Stimulated activated CD8-positive, alpha-beta memory T cell treated with anti-CD3 and anti-CD28 coated beads, Interleukin-7, amount 100 ng/mL, for 1 hour (primary cell): ENCODE measurements at places on chromosomes 11 and 22.

GRCh38 chr11:45454917-45455401, 168.8 kb upstream of the SYT13 start:
- no peak for DNase-seq

DNA sequence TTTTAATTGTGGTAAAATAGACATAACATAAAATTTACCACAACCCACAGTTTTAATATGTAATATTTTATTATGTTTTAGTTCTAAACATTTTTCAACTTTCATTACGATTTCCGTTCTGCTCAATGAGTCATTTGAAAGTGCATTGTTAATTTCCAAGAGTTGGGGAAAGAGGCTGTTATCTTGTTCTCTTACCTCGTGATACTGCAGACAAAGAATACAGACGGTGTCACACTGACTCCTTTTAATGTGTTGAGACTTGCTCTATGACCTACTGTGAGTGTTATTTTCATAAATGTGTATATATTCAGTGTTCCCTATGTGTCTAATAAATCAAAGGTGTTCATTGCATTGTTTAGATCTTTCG, 10.8 kb upstream of the RAC2 start:
- DNase-seq: no peak

DNA sequence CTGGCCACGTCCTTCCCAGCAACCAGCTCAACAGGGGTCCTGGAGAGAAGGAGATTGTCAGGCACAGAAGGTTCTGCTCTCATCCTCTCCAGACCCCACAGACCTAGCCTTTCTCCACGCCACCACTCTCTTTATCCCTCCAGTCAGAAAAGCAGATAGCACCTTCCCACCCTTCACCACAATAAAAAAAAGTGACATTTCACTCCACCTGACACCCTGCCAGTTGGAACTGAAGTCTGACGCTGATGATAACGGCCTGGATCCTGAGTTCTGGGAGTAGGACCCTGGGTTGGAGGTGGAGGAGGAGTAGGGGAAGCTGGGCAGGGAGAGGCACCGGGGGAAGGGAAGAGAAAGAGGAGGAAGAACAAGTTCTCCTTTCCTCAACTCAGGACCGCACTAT, 127.5 kb upstream of the ANO1 start:
- no peak for DNase-seq

DNA sequence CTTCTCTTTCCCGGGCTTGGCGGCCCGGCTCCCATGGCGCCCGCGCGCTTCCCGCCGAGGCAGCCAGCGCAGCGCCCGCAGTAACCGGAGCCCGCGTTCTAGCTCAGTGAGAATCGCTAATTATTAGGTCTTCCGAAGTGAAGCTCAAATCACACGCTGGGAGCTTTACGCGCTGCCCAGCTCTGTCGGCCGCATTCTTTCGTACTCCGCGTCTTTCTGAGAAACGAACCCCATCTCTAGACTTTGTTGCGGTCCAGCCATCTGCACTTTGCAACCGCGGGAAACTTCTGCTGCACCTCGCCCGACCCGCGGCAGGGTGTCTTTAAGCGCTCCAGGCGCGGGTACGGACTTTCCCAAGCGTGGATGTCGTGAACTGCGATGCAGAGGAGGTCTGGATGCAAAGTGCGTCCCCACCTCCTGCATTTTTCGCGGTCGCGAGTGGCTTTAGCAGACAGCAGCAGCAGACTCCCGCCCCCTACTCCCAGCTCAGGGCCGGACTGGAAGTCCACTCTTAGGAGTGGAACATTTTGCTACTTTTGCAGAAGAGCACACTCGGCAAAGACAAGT, 6.0 kb upstream of the PAX6 start:
- no peak for DNase-seq

- DNase-seq: no peak
These were observed 11.8 kb upstream of the BCR start for GRCh38 chr22:23168391-23169042.

GRCh38 chr11:12182302-12182675, 71.9 kb downstream of the MICAL2 start:
- no peak for DNase-seq

DNA sequence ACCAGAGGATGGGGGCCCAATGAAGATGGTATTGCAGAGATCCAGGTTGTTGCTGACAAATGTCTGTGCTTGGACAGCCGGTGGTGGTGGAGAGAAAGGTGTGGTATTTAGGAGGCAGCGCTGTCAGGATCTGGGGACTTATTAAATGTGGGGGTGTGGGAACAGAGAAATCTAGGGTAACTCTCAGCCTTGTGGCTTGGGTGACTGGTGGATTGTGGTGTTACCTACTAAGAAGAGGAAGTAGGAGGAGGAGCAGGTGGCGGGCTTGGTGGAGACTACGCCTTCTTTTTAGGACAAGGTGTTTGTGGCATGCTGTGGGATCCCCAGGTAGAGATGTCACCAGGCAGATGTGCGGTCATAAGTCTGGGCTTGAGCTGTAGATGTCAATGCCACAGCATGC, 144.0 kb downstream of the GRIK4 start:
- no peak for DNase-seq

DNA sequence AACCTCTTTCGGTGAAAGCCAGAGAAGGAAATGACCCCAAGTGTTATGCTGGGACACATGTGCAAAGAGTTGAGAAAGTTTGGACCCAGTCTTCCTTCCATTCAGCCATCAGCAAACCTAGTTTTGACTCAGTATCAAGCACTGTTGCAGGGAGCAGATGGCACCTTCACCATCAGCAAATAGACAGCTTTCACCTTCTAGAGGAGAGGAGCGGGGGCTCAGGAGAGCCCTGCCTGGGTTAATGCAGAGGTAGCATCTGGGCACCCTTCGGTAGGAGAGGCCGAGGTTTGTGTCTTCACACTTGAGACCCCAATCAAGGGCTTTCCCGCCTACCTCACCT, 16.2 kb upstream of the MFRP start:
- no peak for DNase-seq

DNA sequence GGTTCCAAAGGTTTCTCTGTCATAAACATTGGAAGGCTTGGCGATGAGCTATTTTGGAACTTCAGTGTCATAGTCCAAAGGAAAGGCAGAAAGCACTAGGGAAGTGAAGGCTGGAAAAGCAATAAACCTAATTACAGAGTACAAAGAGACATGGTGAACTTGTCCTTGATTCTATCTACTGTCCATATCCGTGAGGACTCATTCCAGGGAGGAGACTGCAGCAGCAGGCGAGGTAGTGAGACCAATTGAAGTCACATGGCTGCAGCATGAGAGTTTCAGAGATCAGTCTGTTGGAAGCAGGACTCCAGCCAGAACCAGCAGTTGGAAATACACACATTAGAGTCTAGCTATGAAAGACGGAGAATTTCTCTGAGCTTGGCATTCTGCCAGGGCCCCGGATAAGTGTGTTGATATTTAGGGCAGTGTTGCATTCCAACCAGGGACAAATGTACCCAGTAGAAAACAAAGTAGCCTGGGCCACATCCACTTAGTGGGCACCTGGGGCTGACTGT, 54.1 kb upstream of the ARHGAP42 start:
- DNase-seq: no peak

- DNase-seq: no peak
These were observed 5.4 kb downstream of the PCF11 start for GRCh38 chr11:83162377-83162776.

DNA sequence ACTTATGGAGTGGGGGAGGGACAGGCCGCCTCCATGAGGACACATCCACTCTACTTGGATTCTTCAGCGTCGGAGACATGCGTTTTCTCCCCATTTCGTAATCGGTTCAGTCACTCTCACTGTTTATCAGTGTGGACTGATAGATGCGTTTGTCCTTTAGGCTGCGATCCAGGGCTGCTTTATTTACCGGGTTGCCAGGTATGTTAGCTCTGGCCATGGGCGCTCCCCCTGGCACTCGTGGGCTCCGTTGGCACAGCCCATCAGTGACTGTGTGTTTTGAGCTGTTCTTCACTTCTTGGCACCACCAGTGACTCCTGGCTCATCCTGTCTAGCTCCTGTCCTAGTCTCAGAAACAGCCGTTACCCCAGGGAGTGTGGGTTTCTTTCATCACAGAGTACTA, 1203.3 kb downstream of the BRD1 start:
- no peak for DNase-seq
